ENCODE measurements at places on chromosomes 5 and 9.

DNA sequence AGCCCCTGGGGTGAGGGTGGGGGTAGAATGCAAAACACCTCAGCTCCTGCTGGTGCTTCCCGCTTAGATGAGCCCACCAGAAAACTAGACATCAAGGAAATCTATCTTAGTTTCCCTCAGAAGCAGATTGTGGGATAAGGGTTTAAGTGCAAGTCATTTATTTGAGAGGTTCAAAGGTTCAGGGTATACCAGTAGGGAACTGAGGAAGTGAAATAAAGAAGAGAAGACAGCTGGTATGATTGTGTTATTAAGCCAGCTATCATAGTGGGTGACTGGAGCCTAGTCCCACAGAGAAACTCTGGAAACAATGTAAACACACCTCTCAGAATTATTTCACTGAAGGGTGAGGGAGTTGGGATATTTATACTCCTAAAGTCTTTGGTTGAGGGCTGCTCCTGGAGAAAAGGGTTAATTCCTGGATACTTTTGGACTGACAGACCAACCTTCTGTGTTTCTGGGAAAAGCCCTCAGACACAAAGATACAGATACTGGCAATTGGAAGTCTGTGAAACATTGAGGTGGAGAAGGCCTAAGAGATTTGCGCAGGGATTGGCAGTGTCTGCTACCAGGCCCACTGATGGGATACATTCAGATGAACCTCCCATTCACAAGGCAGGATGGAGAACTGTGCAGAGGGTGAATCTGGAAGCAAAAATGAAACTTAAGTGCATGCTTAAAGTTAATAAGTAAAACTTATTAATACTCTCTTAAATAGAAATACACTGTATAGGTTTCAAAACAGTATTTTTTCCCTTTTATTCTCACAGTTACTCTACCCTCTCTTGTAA lies 6.4 kb upstream of the DCTN4 start:
- no peak for DNase-seq

DNA sequence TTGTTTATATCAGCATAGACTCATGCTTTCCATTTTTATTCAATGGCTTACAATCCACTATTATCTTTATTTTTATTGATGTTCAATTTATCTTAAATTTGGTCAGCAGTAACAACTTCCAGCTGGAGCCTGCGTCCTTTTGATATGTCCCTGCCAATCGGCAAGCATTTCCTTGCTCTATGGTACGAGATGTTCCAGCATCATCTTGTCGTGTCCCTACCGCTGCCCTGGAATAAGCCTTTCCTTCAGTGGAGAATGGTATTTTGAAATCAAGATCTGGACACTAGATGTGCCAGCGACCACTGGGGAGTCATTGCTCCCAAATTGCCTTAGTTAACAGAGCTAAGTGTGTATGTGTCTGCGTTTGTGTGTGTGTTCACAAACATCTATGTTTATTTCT lies 151.6 kb upstream of the RGMB start:
- DNase-seq: no peak

DNA sequence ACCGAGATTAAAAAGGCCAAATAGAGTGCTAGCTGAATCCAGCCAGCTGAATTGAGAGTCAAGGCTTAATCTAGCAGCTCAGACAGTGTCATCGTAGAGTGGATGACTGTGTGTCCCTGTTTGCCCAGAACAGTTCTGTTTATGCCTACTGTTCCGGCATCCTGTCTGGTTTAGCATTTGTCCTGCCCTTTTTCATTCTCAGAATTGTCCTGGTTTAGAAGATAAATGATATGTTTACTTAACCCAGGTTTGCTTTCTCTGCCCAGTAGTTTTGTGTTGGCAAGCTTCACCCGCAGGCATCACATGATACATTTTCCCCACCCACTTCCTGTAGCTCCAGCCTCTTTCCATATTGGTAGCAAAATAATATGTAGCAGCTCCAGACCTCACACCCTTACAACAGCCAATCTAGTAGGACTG lies 41.3 kb upstream of the ZSWIM6 start:
- DNase-seq: no peak

DNA sequence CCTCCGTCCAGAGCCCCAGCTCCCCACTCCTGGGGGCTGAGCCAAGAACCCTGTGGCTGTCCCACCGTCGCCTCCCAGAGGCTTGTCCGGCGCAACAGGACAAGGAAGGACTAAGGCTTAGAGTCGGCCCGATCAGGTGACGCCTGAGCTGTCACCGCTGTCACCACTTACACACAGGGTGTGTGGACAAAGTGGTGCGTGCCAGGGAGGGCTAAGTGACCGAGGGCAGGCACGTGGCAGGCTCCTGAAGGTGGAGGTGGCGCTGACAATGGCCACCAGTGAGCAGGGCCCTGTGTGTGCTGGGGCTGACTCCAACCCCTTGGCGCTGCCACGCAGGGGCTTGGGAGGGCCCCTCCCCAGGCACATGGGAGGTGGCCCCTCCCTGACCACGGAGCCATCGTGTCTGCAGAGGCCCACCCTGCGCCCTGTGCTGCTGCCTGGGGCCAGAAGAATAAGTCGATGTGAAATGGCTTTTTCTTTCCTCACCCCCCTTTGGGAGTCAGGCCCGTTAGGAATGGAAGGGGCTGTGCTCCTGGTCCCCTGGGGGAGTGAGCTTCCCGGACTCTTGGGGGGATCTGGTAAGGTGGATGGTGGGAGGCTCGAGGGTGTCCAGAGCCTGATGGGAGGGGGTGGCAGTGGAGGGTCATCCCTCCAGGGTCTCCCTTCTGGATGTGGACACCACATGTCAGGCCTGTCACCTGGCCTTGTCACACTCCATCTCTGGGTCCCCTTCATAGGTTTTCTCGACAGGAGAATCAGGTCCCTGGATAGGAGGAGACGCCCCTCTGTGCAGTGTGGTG lies 2.6 kb upstream of the GPSM1 start:
- no peak for DNase-seq

GRCh38 chr9:70324963-70325362 lies 66.2 kb downstream of the SMC5 start:
- DNase-seq: no peak

DNA sequence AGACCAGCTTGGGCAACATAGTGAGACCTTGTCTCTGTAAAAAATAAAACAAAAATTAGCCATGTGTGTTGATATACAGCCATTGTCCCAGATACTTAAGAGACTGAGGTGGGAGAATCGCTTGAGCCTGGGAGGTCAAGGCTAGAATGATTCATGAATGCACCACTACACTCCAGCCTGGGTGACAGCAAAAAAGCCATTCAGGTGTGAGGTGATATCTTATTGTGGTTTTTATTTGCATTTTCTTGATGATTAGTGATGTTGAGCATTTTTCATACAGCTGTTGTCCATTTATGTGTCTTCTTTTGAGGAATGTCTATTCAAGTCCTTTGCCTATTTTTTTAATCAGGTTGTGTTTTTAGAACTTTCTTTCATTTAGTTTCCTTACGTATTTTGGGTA lies 23.2 kb downstream of the MTAP start:
- DNase-seq: no peak

DNA sequence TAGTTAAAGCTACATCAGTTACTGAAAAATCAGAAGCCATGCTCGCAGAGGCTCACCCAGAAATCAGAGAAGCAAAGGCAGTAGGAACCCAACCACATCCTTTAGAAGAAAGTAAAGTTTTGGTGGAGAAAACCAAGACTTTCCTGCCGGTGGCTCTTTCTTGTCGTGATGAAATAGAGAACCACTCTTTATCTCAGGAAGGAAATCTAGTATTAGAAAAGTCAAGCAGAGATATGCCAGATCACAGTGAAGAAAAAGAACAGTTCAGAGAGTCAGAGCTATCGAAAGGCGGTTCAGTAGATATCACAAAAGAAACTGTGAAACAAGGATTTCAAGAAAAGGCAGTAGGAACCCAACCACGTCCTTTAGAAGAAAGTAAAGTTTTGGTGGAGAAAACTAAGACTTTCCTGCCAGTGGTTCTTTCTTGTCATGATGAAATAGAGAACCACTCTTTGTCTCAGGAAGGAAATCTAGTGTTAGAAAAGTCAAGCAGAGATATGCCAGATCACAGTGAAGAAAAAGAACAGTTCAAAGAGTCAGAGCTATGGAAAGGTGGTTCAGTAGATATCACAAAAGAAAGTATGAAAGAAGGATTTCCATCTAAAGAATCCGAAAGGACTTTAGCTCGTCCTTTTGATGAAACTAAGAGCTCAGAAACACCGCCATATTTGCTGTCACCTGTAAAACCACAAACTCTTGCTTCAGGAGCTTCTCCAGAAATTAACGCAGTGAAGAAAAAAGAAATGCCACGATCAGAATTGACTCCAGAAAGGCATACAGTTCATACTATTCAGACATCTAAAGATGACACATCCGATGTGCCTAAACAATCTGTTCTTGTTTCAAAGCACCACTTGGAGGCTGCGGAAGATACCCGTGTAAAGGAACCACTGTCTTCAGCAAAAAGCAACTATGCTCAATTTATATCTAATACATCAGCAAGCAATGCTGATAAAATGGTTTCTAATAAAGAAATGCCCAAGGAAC lies 47.2 kb downstream of the CMYA5 start:
- DNase-seq: no peak

DNA sequence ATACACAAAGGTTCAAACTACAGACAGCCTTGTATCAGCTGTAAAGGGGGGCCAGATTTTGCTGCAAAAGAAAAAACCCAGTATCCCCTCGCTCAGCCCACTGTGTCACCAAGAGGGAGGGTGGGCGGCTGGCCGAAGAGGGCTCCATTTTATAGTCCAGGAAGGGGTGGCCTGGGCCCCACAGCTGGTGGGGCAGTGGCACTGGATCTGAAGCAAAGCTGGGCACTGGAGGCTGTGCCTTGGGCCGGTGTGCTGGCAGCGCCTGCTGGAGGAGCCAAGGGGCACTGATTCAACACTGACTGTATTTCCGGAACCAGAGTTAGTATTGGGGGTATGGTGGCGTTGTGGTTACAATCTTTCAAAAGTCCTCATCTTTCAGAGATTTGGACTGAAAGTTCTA lies 9.1 kb downstream of the BRD3 start:
- no peak for DNase-seq

GRCh38 chr9:115170358-115171073 lies 52.6 kb upstream of the TNC start:
- peak; percentile 57 for DNase-seq

DNA sequence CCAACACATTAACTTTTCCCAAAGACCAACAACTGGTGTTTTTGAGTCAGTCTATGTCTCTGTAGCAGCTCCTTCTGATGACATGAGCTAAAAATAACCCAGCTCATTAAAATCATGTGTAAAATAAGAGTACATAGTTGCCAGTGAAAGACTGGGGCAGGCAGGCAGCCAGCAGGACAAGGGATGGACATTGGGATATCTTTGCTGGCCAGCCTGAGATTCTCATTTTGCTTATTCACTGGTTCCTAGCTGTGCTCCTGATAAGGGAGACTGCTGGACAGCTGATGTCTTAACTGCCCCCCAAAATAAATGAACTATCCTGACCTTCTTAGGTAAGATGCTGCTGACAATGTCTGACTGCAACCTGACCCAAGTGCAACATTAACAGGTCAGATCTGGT lies 33.9 kb downstream of the EPB41L4B start:
- no peak for DNase-seq

DNA sequence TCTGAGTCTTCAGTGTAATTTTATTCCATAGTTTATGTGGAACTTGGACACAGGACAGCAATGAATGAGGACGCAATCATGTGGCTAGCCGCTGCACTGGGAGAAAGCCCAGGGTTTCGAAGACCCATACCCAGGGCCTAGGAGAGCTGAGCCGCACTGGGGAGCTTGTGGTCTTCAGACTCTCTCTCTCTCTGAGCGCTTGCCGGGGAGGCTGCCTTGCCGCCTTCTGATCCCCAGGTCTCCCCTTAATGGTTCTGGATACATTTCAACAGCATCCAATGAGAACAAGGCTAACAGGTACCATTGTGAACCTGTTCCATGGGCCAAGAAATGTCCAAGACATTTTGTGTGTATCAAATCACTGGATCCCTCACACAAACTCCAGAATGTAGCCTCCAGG lies 383.4 kb downstream of the ICE1 start:
- DNase-seq: no peak

- DNase-seq: no peak
Measured at GRCh38 chr9:89218040-89218928, 39.7 kb upstream of the SHC3 start.

GRCh38 chr9:77291714-77292113 lies 114.4 kb downstream of the VPS13A start:
- no peak for DNase-seq
